ENCODE measurements at places on chromosomes 3 and 15. TPM values are rescaled to one million over a fixed set of nuclear protein-coding genes. Genes with fewer than 3 reads are reported as not detected.

Gene ADAMTS17
- 0.37 TPM for total RNA-seq

Gene LYZL4
- total RNA-seq = not detected

Gene FBXO40
- not detected for total RNA-seq

Gene GASK1A
- not detected for total RNA-seq

Gene COL7A1
- 6.1 TPM for total RNA-seq

Gene CPNE9
- total RNA-seq = 0.54 TPM

Gene CHRNA3
- total RNA-seq = not detected

Gene CADM2
- not detected for total RNA-seq
